MV-4-11 (cell line): ENCODE measurements at places on chromosomes 11 and 22.

DNA sequence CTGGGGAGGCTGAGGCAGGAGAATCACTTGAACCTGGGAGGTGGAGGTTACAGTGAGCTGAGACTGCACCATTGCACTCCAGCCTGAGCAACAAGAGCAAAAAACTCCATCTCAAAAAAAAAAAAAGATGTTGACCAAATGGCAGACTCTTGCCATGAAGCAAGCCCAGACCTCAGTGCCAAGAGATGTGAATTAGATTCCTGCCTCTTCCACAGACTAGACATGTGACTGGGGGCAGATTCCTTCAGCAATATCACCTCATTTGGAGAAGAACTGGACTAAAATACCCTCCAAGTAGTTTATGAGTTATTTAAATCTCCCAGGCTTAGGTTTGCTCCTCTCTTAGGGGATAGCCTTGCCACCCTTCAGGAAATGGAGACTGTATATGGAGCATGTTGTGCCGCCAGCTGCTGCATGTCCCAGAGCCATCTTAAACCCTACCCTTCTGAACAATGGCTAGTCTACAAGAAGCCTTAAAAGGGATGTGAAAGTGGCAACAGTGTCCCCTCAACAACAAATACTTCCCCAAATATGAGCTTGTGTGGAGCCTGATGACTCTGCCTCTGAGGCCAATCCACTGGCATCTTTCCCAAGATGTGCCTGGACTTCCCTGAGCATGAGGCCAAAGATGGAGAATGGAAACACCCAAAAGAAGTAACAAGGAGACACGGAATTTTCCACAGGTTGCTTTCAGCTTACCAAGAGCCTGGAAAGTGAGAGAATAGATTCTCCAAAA is 763 bp upstream of the MS4A7 start:
- peak; percentile 97 for DNase-seq

DNA sequence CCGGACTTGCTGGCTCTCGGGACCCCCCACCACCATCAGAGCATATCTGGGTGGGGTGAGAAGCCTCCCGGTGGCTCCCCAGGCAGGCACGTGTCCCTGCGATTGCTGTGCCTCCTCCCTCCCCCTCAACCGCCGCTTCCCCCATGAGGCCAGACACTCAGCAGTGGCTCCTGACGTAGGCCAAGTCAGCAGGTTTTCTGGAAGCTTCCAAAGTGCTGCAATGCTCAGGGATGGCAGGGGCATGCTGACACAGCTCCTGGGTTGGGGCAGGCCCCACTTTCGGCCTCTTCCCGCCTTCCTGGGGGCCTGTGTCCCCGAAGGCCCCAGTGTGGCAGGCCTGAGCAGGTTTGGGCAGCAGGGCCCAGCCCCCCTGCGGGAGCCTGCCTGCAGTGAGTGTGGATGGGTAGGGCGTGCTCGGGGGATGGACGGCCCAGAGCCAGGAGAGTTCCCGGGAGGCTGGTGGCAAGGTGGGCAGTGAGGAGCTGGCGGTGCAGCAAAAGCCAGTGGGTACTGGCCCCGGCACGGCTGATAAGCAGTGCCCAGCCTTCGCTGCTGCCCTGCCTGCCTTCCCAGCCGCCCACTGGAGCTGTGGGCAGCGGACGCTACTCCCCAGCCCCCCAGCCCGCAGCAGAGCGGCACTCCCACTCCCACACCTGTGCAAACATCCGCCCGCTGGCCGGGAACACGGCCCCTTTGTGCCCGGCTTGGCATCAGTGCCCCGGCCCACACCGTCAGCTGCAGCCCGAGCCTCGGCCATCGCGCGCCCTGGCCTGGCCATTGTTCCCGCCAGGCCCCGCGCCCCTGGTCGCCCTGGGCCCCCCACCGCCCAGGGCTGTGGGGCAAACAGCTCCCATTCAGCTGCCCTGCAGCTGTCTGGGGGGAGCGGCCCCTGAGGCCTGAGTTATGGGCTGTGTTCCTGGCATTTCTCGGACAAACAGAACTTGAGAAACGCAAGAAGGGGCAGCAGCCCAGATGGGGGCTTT is 125.0 kb downstream of the KCNQ1OT1 start:
- DNase-seq = no peak

- no peak for DNase-seq
These were observed 476.8 kb downstream of the METTL15 start for GRCh38 chr11:28584992-28585391.

DNA sequence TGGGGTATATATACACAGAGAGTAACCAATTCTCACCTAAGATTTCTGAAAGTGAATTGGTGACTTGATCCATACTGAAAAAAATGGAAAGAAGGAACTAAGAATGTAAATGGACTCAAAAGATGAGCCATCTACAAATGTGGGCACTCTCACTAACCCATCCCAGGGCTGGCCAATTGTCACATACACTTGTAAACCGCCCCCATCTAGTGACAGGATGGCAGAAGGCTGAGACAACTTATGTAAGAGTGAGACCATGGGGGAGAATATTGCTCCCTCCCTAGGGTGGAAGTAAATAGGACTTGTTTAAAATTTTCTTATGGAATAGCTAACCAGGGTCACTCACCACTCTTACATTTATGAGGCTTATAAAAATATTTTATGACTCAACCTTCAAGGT is 377.1 kb upstream of the ISX start:
- DNase-seq = no peak

GRCh38 chr11:120294096-120294495 is 31.0 kb upstream of the TLCD5 start:
- no peak for DNase-seq

DNA sequence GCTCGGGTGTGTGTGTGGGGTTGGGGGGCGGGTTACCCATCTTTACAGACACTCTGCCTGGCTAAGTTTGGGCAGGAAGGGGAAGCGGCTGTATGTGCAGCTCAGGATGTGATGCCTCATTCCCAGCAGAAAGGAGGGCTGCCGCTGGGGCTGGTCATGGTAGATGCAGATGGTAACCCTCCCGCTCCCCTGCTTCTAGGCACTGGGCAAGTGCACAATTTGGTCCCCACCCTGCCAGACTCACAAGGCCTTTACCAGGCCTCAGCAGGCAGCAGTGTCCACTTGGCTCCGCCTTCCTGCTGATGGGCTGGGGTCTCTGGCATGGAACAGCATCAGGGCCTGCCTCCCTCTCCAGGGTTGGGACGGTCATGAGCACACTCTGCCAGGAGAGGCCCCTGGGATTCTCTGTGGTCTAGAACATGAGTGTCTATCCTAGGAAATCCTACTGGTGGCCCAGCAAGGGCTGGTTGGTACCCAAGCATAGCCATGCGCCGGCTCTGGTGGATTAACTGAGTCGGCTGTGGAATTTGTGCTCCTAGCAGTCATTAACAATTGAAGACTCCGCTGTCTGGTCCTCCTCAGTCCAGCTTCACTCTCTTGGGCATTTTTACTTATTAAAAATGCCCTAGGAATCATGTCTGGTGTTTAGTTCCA is 4.2 kb downstream of the LMO1 start:
- peak; percentile 78 for DNase-seq

DNA sequence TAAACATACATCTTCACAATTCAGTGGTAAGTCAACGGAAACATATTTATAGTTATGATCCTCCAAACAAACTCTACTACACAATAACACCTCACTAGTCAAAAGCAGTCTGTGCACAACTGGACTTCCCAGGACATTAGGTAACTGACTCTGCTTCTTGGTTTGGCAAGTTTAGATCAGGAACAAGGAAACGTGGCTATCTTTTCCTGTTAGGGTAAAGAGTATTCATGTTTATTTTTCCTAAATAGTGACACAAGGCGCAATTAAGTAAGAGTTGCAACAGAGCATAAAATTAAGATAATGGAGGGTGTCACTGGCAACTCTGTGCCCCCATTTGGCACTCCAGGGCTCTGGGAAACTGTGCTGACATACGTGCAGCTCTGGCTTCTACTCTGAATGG is 70.2 kb upstream of the TP53AIP1 start:
- no peak for DNase-seq

GRCh38 chr22:22810018-22810427 is 77.6 kb upstream of the IGLL5 start:
- DNase-seq = peak; percentile 19

- no peak for DNase-seq
These were observed 24.6 kb downstream of the MRGPRD start for GRCh38 chr11:68956142-68956541.

DNA sequence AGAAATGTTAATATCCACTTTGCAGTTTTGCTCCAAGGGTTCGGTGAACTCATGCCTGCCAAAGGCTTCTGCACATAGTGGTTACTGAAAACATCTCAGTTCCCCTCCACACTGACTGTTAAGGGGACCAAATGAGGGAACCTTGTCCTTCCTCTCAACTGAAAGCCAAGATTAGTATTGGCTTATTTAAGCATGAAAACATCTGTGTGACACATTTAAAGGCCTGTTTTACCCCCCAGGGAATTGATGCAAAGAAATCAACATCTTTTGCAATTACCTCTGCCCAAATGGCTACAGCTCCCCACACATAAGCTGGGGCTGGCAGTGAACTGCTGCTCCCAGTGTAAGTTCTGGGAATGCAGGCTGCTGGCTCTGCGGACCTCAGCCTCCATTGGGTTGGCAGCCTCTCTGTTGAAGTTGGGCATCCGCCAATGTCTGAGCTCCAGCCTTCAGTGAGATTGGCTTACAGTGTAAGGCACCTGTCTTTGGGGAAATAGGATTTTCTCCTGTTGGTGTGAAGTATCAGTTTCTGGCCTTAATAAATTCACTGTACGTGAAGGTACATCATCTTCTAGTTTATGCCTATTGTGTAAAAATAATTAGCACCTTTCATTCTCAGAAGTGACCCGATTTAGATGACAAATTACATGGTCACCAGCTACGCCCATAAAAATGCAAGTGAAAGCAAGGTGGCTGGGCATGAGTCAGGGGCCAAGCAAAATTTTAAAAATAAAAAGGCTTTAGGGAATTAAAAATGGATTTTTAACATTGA is 213.4 kb upstream of the SYN3 start:
- peak; percentile 86 for DNase-seq

- no peak for DNase-seq
These were observed 4.4 kb downstream of the NAALADL1 start for GRCh38 chr11:65053827-65054508.

DNA sequence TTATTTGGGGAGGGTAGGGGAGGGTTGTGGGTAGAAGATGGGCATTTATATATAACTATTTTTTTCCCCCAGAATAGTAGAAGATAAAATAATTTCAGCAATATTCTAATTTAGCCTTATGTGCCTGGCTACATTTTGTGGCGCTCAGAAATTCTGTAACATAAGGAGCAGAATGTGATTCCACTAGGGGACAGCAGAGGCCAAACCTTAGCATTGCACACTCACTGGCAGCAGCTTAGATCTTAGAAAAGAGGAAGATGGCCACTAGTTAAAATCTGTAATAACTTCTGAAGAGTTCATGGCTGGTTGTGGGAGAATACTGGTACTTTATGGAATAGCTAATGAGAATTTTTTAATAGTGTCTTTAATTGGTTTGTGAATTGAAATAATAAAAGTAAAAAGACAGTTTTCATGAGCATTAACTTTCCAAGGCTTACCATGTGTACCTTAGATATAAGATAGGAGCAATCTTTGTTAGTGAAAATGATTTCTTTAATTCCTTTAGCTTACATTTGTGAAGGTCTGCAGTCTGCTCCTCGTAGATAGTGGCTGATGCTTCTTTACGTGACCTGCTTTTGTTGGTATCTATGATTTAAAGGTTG is 33.1 kb downstream of the DDX10 start:
- peak; percentile 83 for DNase-seq

- no peak for DNase-seq
These were observed 29.2 kb downstream of the GRAMD4 start for GRCh38 chr22:46649141-46650077.

DNA sequence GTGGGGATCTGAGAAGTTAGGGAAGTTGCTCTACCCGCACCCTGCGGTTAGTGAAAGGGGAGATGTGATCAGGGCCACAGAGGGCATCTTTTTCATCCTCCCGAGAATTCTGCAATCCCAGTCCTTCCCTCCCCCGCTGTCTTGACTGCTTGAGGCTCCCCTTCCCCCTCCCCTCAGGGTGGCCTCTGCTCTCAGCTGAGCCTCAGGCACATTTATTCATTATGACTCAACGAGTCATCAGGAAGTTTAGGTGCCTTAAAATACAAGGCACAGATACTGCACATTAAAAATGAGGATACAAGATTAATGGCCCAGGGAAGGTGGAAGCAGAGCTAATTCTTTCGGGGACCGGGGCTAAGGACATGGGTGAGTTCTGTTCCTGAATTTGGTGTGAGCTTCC is 104.0 kb downstream of the CACNA1I start:
- DNase-seq = no peak

- DNase-seq = no peak
These were observed 3.7 kb downstream of the IL2RB start for GRCh38 chr22:37146051-37146385.

DNA sequence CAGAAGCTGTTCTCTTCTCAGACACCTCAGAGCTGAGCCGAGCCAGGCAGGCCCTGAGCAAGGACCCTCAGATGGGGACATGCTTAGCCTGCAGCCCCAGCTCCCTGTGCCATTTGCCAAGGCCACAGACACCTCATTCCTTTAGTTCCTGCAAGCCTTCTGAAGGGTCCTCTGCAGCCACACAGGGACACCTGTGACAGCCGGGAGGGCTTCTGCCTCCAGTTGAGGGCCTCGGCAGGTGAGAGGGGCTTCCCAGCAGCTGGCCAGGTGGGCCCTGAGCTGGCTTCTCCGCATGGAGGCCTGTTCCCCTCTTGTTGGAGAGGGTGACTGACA is 18.2 kb downstream of the INCENP start:
- no peak for DNase-seq

DNA sequence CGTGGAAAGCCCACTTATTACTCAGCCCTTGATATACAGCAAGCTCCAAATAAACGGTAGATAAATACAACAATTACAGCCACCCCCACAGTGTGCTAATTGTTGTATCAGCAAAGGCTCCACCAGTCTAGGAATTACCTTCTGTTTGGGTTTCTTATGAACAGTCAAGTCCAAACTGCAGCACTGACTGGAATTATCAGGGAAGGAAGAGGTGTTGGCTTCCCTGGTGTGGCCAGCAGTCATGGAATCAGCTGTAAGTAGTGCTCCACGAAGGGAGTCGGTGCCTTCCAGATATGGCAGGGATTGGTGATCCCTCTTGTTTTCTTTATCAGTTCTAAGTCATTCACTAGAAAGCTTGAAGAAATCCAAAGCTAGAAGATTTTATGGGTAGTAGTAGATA is 209.1 kb downstream of the SNX19 start:
- no peak for DNase-seq

GRCh38 chr11:9089061-9089460 is 2.3 kb downstream of the SCUBE2 start:
- no peak for DNase-seq

- DNase-seq = no peak
These were observed 24.6 kb downstream of the OR10A6 start for GRCh38 chr11:7906481-7906880.

GRCh38 chr22:31477329-31477728 is 12.3 kb downstream of the EIF4ENIF1 start:
- DNase-seq = no peak

DNA sequence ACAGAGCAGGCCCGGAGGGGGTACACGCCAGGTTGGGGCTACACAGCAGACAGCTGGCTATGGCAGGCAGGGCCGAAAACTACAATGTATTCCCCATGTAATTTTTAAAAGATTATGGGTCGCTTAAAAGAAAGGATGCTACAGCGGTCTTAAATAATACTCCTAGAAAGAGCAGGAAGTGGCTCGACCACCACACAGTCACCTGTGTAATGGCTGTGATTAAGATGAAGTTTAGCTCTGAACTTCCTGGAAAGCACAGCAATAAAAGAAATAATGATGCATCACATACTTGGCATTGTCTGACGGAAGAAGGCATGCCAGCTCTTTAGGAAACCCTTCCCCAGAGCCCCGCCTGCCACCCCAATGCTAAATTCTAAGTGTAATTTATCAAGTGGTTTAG is 32.6 kb downstream of the WNT11 start:
- no peak for DNase-seq
